ENCODE measurements at places on chromosomes 12 and 14.

DNA sequence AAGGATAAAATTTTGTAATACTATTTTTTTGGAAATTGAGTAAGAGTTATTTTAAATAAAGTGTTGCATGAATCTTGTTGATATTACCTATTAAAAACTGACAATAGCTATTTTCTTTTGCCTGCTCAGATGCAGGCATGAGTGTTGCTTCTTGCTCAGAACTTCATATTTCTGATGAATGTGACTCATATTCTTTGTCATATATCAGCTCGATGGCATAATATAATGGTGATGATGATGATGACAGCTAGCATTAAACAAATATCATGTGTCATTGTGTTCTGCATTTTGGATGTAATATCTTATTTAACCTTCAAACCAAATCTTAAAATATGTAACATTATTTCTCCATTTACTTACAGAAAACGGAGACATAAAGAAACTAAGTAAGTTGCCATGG is 605.5 kb upstream of the FOXG1 start:
- DNase-seq, result no peak

DNA sequence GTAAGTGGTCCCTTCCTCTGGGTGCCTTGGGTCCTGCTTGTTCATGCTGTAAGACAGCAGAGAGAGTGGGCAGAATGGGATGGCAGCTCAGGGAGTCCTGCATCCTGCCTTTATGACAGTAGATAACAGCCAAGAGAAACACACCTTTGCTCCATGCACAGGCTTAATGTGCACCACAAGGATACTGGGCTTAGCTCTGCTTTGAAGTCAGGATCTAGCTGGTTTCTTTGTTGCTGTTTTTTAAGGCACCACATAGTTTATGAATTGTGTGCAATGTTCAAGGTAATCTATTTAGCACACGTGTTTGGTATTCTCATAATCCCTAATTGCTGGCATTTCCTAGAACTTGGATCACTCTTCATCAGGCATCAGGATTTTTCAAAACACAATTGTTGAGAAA is 239.5 kb upstream of the DCN start:
- DNase-seq, result no peak

GRCh38 chr12:54370171-54370730 is 6.0 kb upstream of the GPR84 start:
- no peak for DNase-seq

- DNase-seq, result no peak
Observed at GRCh38 chr14:63737582-63738006, 9.7 kb upstream of the SGPP1 start.

Data from esophagus squamous epithelium (tissue), 5 donors.